Activated T-cell treated with anti-CD3 and anti-CD28 coated beads, Interleukin-2, amount 50 U/mL, for 72 hours (primary cell): ENCODE measurements at places on chromosomes 12 and 14.
A peak's percentile ranks its signal among the peaks of the same experiment; 100 is the strongest.

GRCh38 chr14:56150645-56151345, 32.6 kb downstream of the PELI2 start:
- DNase-seq: peak; percentile 36

DNA sequence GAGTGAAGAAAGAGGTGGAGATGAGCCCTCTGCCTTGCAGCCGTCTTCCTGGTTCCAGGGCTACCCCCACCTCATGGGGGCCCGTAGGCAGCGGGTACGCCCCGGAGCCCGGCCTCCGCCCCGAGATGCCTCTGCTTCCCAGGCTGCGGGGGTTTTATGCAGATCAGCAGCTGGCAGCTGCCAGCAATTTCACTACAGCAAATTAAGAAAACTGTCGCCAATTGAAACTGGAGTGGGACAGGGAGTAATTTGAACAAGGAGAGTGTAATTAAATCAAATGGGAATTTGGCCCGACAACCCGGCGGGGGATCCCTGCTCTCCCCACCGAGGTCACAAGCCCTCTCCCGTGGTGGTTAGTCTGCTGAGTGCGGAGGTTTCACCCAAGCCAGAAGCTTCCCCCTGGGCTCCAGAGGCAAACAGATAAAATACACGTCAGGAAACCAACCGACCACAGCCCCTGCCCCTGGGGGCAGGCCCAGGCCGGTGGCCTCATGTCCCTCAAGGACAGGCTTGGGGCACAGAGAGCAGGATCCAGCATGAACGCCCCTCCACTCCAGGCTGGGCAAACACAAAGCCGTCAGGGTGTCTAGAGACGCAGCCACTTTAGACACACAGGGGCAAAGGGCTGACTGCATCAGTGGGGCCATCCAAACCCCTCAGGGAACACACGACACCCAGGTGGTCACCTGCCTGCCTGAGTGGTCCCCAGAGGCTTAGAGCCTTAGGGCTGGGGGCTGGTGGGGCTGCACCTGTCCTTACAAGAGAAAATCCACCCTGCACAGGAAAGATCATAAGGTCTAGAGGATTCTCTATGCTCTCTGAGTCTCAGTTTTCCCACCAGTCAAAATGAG, 53.8 kb downstream of the TESC start:
- no peak for DNase-seq

DNA sequence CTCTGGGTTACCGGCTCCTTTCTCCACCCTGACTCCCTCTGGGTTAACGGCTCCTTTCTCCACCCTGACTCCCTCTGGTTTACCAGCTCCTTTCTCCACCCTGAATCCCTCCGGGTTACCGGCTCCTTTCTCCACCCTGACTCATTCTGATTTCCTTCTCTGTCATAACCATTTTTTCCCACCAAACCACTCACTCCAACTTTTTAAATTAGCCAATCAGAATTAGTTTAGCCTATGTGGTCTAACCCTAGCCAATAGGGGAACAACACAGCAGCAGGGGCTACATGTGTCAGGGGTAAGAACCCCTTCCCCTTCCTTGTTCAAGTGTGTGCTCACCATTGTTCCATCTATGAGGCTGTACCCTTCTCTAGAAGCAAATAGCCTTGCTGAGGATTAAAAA, 98.4 kb upstream of the RBM19 start:
- DNase-seq: no peak

DNA sequence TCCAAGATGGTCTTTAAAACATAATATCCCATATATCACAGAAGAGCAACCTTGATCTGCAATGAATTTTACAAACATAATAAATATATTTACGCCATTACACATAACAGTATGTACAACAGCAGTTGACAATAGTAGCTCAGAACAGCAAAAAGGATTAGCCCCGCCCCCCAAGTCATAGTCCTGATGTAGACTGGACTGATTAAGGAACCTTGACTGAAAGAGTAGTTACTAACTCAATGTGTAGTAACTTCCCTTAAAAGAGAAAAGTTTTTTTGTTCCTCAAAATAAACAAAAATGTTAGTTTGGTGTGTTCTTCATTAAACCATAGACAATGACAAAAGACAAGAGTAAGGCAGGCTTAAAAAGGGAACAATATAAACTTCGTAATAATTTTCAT, 44.5 kb downstream of the GTF2A1 start:
- no peak for DNase-seq

- no peak for DNase-seq
Observed at GRCh38 chr14:33332497-33332896, 393.8 kb downstream of the NPAS3 start.

DNA sequence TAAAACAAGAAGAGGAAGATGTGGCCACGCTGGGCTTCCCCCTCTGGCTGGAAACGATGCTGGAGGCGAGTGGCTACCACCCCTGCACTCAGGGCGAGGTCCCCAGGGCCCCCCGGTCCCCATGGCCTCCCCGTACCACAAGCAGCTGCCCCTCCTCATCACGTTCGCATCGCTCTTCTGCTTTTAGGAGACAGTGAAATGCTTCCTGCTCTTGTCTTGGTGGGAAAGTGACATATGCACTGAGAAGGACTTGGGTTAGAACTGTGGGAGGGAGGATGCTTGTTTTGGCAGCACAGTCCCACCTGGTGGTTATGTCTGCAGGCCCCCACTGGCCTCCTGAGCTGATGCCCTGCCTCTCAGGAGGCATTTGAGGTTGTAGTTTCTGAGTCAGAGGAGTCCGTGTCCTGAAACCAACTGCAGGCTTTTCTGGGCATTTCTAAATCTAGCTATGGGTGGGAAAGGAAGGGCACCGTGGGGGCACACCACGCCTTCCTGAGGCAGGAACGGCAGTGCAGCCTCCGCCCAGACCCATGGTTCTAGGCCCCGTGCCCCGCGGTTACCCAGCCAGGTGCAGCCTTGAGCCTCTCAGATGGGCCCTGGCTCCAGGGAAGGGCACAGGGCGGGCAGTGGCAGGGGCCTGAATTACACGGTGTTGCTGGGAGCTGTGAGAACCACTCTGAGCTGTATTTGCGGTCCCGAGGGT, 139.3 kb downstream of the ADGRD1 start:
- peak; percentile 36 for DNase-seq

GRCh38 chr12:96431067-96431466, 30.8 kb upstream of the CDK17 start:
- DNase-seq: no peak

- DNase-seq: peak; percentile 65
Observed at GRCh38 chr14:68790644-68791077, 2.2 kb downstream of the ZFP36L1 start.

DNA sequence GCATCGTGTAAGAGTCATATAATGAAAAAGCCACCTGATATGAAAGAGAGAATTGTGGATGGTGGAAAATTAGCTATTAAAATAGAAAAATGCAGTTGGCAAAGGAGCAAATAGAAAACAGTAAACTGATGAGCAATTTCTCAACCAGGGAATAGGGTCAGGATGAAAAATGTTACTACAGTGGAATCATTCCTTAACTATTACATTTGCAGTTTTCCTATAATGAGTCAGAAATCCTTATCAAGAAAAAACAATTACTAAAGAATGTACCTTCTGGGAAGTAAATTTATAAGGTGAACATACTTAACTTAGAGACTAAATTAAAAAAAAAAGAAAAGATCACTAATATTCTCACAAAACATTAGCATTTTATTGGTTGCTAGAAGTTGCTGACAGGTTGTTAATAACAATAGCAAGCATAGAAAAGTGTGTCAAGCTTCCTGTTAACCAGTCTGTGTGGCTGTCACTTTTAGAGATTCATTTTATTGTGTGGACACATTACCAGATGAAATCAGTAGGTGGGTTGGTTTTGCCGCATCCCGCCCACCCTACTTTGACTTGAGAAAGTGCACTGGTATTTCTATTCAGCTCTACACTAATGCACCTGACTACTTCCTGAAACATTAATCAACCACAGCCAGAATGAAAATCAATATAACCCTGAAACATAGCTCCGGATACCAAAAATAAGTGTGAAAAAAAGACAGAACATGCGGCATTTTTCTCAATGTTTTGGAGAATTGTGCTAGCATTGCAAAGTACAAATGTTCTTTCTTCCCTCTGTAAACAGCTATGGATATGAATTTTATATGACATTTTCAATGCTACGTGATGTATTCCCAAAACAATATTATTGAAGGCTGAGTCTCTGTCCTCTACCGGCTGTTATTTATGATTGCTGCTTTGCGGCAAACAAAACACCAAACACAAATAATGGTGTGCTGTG, 576.7 kb downstream of the SLC16A7 start:
- DNase-seq: no peak

- DNase-seq: no peak
Observed at GRCh38 chr14:69963966-69964365, 84.8 kb downstream of the SMOC1 start.
